Stimulated activated CD8-positive, alpha-beta memory T cell treated with anti-CD3 and anti-CD28 coated beads, Interleukin-4, amount 100 ng/mL, for 48 hours (primary cell): ENCODE measurements at places on chromosomes 16 and 17.

DNA sequence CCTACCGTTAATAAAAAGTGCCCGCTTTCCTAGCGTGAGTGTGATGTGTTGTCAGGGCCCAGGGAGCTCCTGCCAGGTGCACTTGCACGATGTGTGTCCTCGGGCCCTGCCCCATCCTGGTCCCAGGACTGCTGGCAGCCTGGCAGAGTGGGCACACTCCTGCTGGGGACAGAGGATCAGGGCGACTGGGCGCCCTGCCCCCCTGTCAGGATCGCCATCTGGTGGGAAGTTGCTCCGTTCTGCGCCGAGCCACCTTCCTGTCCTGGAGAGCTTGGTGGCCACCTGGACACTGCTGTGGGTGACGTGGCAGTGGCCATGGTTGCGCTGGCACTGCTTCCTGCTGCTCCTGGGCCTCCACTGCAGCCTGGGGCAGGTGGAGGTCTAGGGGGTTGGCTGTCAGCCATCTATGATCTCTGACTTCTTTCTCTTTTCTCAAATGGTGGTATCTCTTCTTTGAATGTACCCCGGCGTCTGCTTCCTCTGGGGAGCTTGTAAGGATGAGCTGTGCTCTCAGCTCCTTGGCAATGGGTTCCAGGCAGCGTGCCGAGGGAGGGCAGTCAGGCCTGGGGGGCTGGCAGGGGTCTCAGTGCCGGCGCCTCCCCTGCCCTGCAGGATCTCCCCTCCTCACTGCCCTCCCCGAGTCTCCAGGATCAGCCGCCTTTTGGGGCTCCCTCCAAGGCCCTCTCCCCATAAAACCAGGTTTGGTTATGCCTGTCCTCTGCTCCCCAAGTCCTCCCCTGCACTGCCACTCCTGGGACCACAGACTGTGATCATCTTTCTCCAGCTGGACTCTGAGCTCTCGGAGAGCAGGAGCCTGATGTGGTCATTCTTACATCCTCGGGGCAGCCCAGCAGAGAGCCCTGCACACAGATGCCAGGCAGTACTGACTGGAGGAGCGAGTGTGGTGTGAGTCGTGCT is 76.9 kb downstream of the AMFR start:
- DNase-seq = no peak

DNA sequence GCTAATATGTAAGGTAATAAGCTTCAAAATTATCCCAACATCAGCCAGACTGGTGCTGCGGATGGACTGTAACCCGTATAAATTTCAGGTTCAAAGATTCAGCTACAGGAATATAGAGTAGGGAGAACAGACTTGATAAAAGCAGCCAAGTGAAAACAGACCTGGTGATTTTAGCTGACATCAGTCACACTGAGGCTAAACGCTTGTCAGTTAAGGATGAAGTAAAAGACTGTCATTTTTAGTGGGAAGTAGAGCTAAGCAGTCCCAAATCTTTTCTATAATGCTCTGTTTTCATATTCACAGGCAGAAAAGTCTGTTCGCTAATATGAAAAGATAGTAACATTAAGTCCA is 35.4 kb downstream of the CMTM4 start:
- no peak for DNase-seq

DNA sequence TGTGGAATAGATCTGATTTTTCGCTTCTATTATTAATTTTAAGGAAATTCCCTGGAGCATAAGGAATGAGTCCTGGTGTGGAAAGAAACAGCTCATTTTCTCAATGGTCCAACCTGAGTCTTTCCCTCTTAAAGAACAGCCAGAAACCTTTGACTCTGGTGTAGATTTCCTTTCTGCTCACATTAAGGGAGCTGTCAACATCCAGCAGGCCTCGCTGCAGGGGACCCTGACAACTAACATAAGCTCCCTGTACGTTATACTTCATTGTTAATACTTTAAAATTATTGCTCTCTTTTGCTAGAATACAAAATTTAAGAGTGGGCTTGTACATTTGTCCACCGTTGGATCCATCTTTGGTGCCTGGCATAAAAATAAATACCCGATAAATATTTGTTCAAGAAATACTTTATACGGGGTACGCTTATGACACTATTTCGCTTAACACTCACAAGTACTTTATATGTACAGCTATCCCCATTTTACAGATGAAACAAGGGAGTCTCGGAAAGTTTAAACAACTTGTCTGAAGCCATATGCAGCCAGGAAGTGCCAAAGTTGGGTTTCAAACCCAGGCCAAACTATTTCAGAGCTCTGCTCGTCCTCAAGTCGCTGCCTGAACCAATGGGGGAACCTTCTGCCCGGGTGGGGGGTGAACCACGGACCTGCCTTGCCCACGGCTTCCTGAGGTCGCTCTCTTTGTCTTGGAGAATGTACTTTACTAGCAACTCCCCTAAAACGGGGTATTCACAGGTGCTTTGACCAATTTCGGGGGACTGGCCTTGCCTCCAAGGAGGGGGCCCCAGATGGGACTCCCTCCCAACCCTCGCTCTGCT is 611 bp downstream of the SMARCE1 start:
- DNase-seq = peak; percentile 62

- no peak for DNase-seq
Measured at GRCh38 chr16:50300942-50301625, 34.7 kb downstream of the ADCY7 start.

GRCh38 chr17:69417545-69418483 is 3.3 kb downstream of the MAP2K6 start:
- DNase-seq = no peak

GRCh38 chr17:67008101-67008500 is 36.3 kb upstream of the CACNG1 start:
- DNase-seq = no peak

DNA sequence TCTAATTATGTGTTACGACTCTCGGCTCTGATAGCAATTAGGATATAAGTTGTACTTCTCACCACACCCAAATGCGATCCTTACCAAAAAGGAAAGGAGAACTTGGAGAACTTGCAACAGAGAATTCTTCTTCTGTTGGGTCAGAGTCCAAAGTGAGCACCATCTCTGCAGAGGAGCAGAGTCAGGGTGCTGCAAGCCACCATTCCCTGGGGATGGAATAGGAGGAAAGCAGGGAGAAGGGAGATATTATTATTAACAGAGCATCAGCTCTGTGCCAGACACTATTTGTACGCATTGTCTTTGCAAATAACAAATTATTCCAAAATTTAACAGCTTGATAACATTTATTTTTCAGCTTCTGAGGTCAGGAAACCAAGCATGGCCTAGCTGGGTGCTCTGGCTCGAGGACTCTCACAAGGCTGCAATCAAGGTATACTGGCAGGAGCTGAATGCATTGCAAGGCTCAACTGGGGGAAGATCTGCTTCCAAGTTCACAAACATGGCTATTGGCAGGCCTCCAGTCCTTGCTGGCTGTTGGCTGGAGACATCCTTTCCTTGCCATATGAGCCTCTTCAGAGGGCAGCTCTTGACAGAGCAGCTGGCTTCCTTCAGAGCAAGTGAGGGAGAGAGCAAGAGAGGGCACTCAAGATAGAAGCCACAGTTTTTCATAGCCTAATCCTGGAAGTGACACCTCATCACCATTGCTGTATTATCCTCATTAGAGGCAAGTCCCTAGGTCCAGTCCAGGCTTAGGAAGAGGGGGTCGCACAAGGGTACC is 296.2 kb upstream of the CDH5 start:
- no peak for DNase-seq

- no peak for DNase-seq
Measured at GRCh38 chr16:49550666-49551065, 177.1 kb downstream of the C16orf78 start.
